ENCODE measurements at places on chromosomes 13 and 19.
A peak's percentile ranks its signal among the peaks of the same experiment; 100 is the strongest.

GRCh38 chr19:52170304-52170703 is 1.1 kb downstream of the ZNF836 start:
- no peak for DNase-seq

GRCh38 chr19:11673608-11674041 is 65.1 kb downstream of the ZNF823 start:
- DNase-seq, result no peak

DNA sequence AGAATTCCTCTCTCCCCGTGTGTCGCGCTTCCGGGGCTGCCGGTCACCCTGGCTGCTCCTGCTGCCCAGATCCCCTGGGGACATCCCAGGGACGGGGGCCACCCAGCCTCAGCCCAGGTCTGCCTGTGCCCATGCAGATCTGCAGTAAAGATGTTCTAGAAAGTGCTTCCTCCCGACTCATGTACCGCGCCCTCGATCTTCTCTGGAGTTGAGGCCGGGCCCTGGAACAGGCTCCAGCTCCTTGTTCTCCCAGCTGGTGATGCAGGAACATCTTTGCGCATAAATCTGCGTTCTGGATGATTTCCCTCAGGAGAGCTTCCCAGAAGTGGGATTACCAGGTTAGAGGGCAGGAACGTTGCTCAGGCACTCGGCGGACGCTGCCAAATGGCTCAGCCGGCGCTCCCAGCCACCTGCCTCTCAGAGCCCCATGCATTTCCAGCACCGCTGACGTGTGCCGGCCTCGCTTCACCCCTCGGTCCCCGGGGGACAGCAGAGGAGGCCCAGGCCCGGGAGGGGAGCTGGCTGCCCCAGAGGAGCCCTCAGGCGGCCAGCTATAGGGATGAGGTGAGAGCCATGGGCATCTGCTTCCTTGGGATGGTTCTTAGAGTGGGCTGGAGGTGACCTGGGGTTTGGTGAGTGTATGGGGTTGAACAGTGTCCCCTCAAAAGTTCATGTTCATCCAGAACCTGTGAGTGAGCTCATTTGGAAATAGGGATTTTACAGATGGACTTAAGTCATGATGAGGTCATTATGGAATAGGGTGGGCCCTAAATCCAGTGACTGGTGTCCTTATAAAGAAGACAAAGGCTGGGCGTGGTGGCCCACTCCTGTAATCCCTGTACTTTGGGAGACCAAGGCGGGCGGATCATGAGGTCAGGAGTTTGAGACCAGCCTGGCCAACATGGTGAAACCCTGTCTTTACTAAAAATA is 42.6 kb downstream of the CRTC1 start:
- no peak for DNase-seq

- DNase-seq, result no peak
These were observed 237.0 kb downstream of the TUBA3C start for GRCh38 chr13:18944501-18945068.

GRCh38 chr13:100610391-100611347 is 22.1 kb upstream of the GGACT start:
- no peak for DNase-seq

- no peak for DNase-seq
These were observed 1372.1 kb downstream of the PCDH9 start for GRCh38 chr13:65857942-65858565.

GRCh38 chr13:34001389-34001788 is 183.4 kb downstream of the RFC3 start:
- no peak for DNase-seq

GRCh38 chr13:78875792-78876580 is 217.0 kb upstream of the OBI1 start:
- DNase-seq, result peak; percentile 66

GRCh38 chr13:76983676-76984075 is 8.2 kb upstream of the CLN5 start:
- no peak for DNase-seq

DNA sequence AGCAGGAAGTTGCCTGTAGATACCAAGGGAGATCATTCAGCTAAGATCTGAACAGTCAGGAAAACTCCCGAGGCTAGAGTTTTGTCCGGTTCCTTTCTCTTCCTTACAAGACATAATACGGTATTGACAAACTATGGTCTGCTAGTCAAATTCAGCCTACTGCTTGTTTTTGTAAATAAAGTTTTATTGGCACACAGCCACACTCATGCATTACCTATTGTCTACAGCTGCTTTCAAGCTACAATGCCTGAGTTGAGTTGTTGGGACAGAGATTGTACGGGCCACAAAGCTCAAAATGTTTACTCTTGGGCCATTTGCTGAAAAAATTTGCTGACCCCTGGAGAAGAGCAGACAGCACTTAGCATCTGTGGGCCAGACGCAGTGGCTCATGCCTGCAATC is 2.5 kb downstream of the SLC1A6 start:
- DNase-seq, result no peak

- no peak for DNase-seq
These were observed 42.7 kb upstream of the GAS6 start for GRCh38 chr13:113906571-113906970.

GRCh38 chr13:42973581-42973980 is 18.5 kb downstream of the EPSTI1 start:
- DNase-seq, result no peak

GRCh38 chr13:66543780-66544179 is 686.4 kb downstream of the PCDH9 start:
- DNase-seq, result no peak

DNA sequence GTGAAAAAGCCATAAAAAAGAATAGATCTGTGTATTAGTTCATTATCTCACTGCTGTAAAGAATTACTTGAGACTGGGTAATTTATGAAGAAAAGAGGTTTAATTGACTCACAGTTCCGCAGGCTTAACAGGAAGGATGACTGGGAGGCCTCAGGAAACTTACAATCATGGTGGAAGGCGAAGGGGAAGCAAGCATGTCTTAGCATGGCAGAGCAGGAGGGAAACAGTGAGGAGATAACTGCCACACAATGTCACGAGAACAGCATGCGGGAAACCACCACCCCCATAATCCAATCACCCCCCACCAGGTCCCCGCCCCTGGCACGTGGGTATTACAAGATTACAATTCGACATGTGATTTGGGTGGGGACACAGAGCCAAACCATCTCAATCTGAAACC is 39.1 kb upstream of the EEF1AKMT1 start:
- no peak for DNase-seq

GRCh38 chr19:47419030-47419783 is at the start of gene MEIS3:
Gene MEIS3 (minus strand): TSS chr19:47419527. CDS start chr19:47419081, 446 bp downstream.
- no peak for DNase-seq

DNA sequence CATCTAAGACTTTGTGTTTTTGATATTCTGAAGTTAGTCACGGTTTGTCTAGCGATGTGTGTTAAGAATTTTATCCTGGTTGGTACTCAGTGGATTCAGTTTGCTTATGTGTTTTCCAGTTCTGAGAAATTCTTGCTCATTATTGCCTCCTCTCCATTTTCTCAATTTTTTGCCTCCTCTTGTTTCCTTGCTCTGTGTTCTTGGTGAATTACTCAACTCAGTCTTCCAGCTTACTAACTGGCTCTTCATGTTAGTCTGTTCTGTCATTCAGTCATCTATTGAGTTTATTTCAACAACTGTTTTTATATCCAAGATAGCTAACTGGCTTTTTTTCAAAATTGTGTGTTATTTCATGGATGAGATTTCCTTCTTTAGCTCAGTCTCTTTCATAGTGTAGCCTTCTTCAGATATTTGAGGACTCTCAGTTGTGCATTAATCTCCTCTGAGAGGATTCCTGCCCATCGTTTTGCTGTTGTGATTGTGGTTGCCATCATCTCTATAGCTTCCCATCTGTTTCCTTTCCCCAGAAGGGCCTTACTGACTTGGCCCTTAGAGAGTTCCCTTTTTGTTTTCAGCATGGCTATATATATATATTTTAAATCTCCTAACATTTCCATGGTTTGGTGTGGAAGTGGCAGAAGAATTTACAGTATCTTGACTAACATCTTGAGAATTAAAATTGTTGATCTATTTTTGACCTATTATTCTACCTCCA is 6.2 kb downstream of the SETDB2 start:
- no peak for DNase-seq

DNA sequence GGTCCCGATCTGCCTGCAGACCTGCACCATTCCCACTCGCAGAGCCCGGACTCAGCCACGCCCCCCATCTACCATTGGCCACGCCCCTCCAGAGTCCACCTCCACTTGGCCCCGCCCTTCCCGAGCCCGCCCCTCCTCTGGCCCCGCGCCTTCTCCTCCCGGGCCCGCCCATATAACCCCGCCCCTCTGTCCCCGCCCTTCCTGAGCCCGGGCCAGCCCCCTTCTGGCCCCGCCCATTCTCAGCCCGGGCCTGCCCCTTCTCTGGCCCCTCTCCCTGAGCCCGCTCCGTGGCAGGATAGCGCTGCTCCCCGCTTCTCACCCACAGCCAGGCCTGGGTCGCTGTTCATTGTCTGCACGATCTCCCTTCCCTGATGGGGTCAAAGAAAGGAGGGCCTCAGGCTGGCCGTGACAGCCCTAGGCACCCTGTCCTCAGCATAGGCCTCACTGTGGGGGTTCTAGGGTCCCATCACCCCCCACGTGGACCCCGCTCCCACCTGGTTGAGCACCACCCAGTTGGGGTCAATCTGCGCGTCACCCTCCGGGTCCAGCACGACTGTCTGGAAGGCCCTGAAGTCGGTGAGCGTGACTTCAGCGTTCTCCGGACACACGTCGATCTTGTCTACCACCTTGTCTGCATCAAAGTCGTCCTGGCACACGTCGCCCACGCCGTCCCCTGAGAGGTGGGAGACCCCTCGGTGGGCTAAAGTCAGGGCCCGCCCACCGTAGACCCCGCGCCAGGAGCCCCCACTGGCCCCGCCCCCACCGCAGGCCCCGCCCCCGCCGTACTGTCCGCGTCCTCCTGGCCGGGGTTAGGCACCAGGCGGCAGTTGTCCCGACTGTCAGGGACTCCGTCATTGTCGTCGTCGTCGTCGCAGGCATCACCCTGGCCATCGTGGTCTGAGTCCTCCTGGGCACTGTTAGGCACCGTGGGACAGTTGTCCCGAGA is 5.7 kb downstream of the COMP start:
- no peak for DNase-seq

DNA sequence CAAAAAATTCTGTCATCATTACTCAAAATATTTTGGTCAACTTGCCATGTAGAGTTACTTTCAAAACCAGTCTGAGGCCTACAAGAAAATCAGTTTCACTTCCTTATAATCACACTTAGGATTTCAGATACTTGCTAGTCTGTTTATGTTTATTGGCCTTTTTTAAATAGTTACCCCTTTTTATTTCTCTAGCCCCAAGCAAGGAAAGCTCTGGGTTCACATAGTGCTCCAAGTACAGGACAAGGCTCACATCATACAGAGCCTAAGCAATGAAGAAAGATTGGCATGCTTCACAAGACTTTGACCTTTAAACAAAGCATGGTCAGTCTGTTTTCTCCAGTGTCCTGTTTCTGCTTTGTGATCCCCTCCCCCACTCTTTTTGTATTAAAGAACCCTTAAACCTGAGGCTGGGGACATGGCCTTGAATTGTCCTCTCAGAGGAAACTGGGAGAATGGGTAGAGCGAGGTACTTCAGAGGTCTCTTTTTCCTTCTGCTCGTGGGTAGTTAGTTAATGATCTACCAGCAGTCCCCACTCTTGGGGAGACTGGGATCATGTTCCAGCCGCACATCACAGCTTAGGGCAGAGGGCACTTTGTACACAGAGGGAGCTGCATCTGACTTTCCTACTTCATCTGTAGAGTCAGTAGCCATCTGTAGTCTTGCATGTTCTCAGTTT is 30.7 kb downstream of the CEACAM1 start:
- peak; percentile 77 for DNase-seq

GRCh38 chr13:37039896-37040295 is 19.6 kb downstream of the SUPT20H start:
- no peak for DNase-seq

DNA sequence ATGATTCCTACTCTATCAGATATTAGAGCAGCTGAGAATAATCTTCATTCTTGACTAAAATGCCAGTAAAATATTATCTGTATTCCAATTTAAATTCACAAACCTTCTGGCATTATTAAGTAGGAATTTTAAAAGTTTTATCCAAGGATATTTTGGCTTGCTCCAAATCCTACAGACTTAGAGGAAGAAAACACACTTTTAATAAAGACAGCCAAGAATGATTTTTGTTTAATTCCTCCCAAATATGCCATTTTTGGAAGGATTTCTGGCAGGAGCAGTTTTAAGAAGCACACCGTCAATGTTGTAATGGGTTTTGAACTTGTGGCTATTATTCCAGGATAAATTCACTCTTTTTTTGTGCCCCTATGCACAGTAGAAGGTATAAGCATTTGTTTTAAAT is 355.1 kb downstream of the SLITRK5 start:
- no peak for DNase-seq

GRCh38 chr13:91922969-91923592 is 524.7 kb downstream of the GPC5 start:
- DNase-seq, result no peak

DNA sequence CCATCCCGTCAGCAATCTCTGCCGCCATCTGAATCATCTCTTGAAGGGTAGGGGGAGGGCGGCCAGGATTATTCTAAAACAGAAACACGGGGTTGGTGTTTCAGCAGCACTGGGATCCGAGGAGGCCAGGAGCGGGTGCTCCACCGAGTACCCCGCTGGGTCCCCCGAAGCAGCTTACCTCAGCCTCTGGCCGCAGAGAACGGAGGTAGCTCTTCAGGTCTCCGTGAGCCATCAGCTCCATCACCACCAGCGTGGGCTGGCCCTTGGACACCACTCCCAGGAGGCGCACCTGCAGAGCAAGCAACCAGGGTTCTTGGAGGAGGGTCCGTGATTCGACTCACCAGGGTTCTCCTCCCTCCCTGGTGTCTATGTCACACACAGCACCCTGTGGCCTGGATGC is 53.2 kb downstream of the ZNF557 start:
- DNase-seq, result no peak

DNA sequence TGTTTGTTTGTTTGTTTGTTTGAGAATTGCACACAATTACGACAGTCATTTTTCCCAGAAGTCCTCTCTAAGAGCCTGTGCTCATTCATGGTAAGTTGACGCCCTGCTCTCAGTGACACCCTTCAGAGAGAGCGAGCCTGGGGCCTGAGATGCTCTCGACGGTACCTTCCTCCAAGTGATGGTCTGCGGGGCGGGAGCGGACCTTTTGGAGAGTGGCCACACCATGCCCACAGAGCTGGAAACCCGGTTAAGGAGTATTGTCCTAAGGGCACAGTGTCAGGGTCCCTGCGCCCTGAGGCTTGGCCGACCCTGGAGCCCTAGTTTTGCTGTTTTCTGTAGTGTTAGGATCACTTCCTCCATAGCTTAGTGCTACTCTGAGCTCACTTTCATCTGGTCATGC is 3.6 kb downstream of the POP4 start:
- no peak for DNase-seq

DNA sequence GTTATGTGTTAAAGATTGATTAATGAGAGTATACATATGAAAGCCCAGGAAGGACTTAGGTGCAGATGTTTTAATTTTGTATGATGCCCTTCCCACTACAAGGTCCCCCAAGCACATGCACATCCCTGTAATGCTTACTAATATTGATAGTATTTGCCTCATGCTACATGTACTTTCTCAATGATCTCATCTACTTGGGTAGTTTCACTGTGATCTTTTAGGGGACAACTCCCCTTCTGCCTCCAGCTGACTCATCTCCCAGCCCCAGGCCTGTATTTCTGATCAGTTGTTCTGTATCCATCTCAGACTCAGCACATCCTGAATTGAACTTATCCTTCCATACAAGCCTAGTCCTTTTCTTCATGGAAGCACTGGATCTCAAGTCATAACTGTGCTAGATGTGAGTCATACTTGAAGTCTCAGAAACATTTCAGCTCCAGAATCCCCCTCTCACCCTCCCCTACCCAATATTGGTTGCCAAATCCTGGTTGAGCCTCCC is 49.4 kb upstream of the INTS6 start:
- DNase-seq, result no peak

GRCh38 chr13:99717959-99718674 is 216.8 kb downstream of the TM9SF2 start:
- no peak for DNase-seq

GRCh38 chr19:9871626-9872338 is 36.7 kb downstream of the PIN1 start:
- DNase-seq, result no peak
